ENCODE measurements at places on chromosomes 5 and 9.

DNA sequence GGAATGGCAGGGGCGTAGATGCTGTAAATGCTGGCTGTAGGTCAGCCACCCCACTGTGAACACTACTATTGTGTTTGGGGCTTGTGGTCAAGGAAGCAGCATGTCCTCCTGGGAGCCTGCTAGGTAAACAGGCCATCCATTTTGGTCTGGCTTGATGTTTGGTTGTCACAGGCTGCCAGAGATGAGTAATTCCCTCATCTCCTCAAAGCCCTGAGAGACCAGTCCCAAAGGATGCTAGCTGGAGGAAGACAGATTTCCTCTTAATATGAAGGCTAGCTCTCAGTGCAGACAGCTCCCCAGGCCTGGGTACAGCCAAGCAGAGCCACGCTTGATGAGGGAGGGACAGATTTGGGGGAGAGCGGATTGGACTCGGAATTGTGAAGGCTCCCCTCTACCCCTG lies 72.5 kb upstream of the MAP1B start:
- DNase-seq: no peak

DNA sequence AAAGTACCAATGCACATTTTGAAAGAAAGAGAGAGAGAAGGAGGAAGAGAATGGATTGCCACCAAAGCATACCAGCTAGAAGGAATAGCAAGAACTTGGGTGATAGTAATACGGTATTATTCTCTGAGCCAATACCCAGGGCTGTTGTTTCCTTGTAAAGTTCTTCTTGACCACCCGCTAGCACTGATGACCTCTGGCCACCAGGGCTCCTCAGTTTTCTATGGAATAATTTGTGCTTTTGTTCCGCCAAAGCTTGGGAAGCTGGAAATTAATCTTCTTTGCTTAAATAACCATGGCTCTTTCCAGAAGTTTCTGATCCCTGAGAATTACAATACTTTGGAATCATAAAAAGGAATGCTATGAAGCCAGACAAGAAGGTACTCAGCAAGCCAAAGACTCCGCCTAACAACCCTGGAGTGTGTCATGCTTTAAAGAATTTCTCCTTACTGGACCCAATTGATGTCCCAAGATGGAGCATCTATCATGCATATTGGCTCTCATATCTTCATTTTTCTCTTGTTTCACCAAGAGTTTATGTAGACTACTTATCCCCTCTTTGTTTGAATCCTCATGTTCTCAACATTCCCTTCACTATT lies 29.8 kb downstream of the OR2K2 start:
- DNase-seq: no peak

GRCh38 chr5:103109277-103109676 lies 10.7 kb downstream of the GIN1 start:
- DNase-seq: no peak

DNA sequence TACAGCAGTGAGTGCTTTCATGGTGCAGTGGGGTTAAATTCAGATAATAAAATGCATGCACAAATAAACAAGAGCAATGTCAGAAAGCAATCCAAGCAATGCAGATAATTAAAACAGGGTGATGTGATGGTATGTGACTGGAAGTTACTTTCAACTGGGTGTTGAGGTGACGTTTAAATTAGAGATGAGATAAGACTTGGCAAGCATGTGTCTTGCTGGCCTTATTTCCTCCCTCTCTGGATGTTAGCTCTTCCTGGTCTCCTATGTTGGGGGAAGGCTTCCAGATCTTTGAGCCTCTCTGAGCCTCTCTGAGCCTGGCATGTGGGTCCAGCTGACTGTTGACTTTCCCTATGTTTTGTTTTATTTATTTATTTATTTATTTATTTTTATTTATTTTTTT lies 54.4 kb downstream of the DOCK2 start:
- DNase-seq: peak; percentile 17

DNA sequence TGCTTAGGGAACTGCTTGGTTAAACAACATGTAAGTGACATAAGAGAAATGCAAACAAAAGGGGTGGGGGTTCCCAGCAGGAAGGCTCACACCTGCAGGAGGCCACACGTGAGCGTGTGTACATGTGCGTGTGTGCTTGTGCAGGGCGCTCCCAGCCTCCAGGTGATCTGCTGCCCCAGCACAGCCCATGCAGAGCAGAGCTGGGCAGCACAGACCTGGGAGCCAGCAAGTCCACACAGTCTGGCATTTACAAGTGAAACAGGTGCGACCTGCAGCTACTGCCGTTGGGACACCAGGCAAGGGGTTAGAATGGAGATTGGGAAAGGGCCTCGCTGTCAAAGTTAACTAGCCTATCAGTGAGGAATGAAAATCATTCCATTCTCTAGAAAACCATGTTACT lies 41.8 kb downstream of the GRAMD2B start:
- no peak for DNase-seq

DNA sequence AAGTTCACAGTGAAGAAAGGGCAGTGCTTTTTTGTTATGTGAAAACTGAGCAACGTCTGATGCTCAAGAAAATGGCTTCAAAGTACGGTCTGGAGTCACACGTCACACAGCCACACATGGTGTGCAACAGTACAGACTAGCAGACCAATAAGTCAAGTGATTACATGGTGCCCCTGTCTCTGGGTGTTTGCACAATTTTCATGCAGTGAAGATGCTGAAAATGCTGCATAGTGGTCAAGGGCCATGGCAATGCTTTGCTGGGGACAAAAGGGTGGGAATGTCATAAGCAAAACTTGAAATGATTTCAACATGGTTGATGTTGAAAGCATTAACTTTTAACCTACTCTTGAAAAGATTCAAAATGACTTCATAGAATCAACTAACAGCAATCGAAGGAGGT lies 231.2 kb downstream of the EBF1 start:
- DNase-seq: no peak

DNA sequence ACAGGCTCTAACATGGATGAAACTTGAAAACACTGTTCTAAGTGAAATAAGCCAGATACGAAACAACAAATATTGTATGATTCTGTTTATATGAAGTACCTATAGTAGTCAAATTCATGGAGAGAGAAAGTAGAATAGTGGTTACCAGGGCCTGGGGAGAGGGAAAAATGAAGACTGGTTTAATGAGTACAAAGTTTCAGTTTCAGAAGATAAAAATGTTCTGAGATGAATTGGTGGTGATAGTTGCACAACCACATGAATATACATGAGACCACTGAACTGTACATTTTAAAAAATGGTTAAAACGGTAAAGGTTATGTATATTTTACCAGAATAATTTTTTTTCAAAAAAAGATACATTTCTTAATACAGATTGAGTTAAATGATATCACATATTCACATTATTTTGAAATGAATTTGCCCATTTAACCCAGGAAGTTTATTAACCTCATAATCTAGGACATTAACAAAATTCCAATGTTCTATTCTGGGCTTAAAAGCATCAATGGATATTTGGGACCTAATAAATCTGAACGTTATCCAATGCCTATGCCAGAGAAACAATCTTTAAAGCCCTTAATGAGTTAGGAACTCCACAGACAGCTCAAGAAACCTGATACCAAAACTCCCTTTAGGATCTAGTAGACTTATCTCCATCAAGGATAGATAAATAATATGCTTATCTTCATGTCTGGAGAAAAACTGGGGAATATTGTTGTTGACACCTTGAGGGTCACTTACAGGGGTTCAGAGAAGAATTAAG lies 521.3 kb downstream of the EFNA5 start:
- no peak for DNase-seq

DNA sequence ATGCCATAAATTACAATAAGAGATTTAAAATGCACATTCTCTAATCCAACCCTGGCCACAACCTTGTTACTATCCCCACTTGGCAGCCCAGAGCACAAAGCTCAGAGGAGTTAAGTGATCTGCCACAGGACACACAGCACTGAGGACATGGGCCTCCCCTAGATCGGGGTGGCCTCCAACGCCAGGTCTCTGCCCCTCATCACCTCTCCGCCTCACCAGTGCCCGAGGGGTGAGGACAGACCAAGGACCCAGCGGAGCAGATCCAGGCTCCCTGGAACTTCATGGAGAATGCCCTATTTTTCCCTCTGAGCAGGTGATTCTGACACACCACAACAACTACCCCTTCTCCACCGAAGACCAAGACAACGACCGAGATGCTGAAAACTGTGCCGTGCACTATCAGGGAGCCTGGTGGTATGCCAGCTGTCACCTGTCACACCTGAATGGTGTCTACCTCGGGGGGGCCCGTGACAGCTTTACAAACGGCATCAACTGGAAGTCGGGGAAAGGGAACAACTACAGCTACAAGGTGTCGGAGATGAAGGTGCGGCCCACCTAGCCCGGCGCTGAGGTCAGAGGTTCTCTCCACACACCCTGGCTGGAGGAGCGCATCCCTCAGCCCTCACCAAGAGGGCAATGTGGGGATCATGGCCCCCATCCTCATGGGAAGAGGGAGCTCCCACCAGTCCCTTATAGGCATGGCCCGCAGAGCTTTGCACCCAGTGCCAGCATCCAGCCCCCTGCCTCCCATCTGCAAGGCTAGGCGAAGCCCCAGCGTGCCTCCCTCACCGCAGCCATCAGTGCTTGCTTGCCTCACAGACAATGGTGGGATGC lies 12.5 kb upstream of the FCN2 start:
- no peak for DNase-seq

- no peak for DNase-seq
Measured at GRCh38 chr5:170520372-170520771, 16.6 kb downstream of the KCNIP1 start.

GRCh38 chr5:54388409-54388808 lies 67.1 kb upstream of the HSPB3 start:
- DNase-seq: no peak

DNA sequence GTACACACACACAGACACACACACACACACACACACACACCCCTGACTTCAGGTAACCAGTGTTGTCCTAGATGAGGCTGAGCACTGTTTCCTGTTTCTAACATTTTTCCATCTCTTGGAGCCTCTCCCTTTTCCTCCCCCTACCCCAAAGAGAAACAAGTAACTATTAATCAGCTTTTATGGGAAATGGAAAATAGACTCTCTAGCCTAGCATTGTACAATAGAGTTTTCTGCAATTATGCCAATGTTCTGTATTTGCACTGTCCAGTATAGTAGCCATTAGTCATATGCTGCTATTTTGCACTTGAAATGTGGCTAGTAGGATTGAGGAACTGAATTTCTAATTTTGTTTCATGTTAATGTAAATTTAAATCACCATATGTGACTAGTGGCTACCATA lies 33.1 kb downstream of the RAB3C start:
- no peak for DNase-seq

DNA sequence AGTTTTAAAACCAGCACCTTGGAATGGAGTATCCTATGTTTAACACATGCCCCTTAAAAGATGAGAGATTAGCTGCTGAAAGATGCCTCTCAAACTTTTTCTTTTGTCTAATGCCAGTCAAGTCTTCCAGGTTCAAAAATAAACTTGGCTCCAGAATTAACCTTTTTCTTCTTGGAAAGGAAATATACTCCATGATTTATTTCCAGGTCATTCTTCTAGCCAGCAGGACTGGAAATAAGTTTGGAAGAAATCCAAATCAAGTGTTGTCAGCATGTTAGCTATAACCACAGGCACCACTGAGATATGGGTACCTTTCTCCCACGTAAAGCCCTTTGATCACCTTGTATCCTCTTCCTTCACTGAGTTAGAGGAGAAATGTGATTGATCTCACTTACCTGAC lies 56.1 kb downstream of the NLN start:
- no peak for DNase-seq

- DNase-seq: peak; percentile 33
Measured at GRCh38 chr5:160269017-160269416, 39.7 kb downstream of the FABP6 start.

DNA sequence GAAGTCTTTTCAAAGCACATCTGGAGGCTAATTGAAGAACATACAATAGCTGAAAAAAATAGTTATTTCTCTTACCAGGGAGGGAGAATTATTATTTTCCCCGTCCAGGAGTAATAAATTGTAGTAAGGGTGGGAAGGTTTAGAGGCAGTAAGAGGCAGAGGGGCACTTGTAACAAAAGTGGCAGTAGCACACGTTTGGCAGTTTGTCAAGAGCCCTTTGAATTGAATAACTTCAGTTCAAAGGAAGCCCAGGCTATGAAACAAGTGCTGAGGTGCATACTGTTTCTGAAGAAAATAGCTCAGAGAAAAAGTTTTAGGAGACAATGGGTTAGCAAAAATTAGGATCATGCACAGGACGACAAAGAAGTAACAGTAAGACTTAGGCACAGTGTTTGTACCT lies 451.3 kb downstream of the LRRC70 start:
- DNase-seq: no peak

DNA sequence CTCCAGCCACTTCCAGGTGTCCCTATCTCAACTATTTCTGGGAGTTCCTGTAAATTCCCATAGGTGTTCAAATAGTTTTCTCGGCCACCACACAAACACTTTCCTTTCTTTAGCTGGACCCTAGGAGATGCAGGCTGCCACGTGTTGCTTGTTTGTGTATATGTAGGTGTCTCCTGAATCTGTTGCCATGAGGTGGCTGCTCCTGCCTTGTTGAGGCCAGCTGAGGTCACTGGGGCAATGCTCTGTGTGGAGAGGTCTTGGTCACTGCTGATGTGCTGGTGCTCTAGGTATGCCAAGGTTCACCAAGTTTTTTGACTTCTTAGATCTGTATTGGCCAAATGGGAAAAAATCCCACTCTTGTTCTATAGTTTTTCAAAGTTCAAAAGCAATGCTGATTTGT lies 132.5 kb upstream of the CHD1 start:
- peak; percentile 25 for DNase-seq

DNA sequence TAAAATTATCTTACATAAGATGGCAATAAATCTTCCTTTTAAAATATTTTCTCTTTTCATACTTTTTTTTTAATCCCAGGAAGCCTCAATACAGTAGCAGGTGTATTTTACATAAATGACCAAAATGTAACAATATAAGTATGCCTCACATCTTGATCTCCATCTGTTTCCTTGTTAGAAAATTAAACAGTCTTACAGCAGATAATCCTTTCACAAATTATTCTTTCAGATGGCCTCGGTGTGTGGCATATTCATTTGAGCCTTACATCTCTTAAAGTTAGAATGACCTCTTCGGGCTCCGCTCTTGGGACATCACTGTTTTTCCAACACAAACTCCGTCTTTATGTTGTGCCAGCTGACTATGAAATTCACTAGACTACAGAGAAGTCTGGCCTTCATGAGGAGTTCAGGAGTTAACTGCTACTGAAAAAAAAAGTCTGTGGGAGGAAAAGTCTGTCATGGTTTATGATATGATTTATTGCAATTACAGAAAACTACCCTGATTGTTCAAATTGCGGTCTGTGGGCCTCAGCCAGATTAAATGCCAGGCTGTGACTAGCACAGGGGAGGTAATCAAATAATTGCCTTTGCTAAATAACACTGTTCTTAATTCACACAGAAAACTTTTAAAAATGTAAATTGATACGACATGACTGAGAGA lies 292.9 kb upstream of the PUM3 start:
- no peak for DNase-seq

DNA sequence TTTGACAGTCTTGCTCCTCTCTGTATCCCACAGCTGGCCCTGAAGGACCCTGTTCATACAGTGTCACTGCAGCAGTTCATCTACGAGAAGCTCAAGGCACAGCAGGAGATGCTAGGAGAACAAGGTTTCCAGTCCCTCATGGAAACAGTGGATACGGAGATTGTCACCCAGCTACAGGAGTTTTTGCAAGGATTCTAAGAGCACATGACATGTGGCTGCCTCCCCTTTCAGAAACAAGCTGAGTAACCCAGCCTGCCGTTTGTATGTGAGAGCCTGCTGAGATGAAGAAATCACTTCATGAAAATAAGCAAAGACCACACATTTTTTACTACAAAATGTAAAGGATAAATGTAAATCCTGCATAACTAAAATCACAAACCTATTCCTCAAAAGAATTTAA lies 48.5 kb downstream of the LRRC70 start:
- no peak for DNase-seq

GRCh38 chr5:171857489-171857876 lies 71.9 kb downstream of the SMIM23 start:
- DNase-seq: no peak
